Femur (tissue), 1 donor: ENCODE measurements at places on chromosomes 6 and 20.
A peak's percentile ranks its signal among the peaks of the same experiment; 100 is the strongest.

DNA sequence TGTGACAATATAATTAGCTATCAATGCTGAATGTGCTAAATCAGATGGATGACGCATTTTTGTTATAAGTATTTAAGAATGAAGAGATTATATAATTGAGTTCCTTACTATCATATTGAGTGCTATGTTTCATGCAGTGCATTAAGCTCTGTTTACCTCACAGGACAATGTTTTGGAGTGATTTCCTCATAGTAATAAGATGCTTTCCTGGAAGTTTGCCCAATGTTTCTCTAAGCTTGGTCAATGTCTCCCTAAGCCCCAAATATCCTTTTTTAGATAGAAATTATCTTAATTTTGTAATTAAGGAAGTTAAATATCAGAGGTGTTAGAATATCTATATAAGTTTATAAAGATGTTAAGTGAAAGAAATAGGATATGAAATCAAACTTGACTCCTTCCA is 489.6 kb downstream of the MMUT start:
- no peak for DNase-seq

- peak; percentile 95 for DNase-seq
Measured at GRCh38 chr6:27893059-27893835, 18.9 kb downstream of the OR2B2 start.

DNA sequence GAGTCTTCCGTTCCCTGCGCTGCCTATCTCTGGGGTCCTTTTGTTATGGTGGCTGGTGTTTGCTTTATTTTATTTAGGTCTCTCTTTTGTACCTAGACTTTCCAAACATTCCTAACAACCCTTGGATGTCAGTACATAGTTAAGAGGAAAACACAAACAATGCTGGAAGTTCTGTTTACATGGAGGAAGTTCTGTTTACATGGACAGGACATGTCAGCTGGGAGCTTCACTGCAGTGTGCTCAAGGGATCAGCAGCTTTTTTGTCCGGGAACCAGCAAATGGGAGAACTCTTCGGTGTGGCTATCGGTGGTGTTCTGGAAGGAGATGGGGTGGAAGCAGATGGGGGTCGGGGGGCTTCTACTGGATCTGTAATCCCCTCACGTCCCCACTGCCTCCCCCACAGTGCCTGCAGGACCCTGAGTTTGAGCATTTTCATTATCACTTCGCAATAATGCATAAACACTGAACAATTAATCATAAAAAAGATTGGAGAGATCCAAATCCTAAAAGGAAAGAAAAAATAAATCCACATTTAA is 2.7 kb downstream of the SERPINB6 start:
- DNase-seq: no peak

GRCh38 chr6:80460257-80460865 is 353.9 kb downstream of the BCKDHB start:
- DNase-seq: no peak

- DNase-seq: no peak
Measured at GRCh38 chr6:27076116-27076515, 171.4 kb upstream of the PRSS16 start.

DNA sequence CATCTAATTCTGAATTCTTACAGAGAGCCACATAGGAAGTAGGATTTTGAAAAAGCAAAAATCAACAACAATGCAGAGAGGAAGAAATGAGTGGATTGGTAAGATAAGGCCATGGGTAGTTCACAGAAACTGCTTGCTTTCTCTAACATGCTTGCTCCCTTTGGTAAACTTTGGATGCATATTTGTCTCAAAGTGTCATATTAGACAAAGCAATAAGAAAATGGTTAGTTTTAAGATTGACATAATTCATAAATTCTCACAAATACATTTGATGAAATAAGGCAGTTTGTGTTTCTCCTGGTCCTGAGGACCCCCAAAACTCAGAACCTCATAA is 31.7 kb downstream of the UTRN start:
- DNase-seq: no peak

- DNase-seq: no peak
Measured at GRCh38 chr6:108423982-108424705, 129.3 kb downstream of the AFG1L start.

GRCh38 chr20:26218301-26218700 is 521.6 kb upstream of the ZNF337 start:
- no peak for DNase-seq

GRCh38 chr6:56459030-56459805 is 183.5 kb downstream of the DST start:
- no peak for DNase-seq

DNA sequence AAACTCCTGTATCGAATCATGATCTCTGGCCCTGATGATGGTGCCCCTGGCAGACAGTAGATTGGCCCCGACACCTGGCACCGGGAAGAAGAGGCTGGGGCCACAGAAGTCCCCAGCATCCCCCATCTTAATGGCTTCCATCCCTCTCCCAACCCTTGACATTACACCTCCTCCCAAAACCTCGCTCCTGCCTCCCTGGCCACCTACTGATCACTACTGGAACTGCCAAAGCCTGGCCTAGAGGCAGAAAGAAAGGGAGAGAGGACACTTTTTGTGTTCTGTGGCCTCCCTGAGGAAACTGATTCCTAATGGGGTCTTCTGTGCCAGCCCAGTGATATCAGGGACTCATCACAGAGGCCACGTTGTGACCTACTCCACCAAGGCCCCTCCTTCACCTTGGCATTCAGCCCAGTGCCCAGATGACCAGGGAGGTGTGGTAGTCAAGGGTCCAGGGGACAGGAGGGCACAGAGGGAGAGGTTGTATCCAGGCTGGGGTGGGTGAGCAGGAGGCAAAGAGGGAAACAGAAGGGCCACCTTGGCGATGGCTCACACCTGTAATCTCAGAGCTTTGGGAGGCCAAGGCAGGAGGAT is 6.1 kb downstream of the C20orf173 start:
- no peak for DNase-seq

DNA sequence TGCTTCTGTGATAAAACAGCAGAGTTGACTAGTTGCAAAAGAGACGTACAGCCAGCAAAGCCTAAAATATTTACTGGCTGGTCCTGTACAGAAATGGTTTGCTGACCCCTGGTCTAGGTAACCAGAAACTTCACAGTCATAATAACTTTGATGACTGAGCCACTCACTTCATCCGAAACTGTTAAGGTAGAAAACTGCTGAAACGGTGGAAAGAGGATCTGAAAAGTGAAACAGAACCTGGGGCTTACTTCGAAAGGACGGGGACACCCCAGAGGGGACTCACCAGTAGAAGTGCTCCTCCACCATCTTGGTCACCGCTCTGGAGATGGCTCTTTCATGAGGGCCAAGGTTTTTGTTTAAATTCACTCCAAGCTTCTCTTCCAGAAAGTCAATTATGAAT is 16.4 kb downstream of the FAXC start:
- DNase-seq: no peak

DNA sequence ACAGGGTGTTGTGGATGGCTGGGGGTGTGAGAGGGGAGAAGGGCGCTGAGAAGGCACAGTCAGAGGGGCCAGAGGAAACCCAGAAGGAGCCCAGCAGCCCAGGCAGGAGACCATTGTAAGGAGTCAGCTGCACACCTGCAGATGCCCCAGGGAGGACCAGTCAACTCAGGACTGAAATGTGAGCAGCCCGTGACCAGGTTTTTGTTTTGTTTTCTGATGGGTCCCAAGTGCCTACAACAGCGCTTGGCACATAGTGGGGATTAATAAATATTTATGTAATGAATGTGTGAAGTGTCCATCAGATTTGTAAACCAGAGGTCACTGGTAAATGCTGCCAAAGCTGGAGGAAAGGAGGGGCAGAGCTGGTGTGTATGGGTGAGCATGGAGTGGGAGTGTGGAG is 30.2 kb downstream of the TRAM2 start:
- DNase-seq: no peak

DNA sequence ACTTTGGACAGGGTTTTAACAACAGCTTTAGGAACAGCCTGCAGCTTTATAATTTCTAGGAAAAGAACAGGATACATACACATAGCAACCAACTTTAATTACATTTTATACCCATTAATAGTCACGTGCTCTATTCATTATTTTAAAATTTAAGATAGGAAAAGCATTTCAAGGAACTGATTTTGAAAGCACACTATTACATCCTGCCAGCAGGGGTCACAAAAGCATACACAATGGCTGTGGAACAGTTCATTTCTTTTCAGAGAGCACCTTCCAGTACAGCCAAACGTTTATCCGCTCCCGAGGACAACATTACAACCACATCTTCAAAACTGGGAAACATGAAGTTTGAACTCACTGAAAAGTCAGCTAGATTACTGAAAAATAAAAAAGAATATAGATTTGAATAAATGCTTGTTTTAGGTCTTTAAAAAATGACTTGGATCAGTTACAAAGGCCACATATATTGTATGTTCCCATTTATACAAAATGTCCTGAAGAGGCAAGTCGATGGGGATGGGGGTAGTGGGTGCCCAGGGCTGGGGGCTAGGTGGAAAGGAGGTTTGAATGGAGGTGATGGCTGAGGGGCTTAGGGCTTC is 104.6 kb upstream of the EXOC2 start:
- peak; percentile 59 for DNase-seq

DNA sequence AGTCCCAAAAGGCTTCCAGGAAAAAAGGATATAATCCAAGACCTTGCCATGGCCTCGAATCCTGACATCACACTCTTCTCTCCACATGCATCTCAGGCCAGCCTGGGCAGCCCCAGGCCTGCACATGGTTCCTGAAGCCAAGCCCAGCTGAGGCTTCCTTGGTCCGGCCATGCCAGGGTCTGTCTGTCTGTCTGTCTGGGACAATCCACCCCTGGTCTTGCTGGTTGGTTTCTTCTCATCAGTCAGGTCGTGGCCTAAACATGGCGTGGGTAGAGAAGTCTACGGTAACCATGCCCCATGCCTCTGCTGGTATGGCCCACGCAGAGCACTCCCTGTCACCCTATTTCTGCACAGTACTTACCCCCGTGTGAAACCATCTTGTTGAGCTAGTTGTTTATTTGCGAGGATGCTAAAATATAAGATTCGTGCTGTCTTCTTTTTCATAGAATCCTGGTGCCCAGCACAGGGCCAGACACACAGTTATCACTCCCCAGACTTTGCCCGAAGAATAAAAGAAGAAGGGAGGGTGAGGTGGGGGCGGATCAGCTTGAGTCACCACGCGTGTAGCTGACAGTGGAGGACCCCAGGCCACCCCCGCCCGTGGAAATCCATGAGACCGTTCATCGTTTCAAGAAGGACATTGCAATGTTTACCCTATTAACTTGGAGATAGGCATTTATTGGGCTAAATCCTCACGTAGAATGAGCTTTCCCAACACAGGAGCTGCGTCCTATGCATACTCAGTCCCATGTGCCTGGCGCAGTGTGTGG is 107.2 kb downstream of the RNASET2 start:
- no peak for DNase-seq

GRCh38 chr6:15504581-15505350 is 158.1 kb downstream of the DTNBP1 start:
- peak; percentile 91 for DNase-seq

DNA sequence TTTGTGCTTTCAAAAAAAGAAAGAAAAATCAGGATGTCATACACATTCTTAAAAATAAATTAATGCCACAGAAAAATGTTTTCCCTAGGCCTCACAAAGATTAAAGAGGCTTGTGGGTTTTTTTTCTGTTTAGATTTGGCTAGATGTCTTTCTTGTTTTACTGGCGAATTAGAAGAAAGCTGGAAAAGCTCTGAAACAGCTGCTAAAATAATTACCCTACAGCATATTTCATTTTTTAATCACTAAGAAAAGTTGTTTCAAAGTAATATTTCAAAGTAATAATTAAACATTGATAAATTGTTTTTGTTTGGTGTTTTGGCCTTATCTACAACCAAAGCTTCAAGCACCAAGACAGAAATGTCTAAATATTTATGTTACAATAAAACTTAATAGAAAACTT is 3.7 kb upstream of the ENPP1 start:
- no peak for DNase-seq

DNA sequence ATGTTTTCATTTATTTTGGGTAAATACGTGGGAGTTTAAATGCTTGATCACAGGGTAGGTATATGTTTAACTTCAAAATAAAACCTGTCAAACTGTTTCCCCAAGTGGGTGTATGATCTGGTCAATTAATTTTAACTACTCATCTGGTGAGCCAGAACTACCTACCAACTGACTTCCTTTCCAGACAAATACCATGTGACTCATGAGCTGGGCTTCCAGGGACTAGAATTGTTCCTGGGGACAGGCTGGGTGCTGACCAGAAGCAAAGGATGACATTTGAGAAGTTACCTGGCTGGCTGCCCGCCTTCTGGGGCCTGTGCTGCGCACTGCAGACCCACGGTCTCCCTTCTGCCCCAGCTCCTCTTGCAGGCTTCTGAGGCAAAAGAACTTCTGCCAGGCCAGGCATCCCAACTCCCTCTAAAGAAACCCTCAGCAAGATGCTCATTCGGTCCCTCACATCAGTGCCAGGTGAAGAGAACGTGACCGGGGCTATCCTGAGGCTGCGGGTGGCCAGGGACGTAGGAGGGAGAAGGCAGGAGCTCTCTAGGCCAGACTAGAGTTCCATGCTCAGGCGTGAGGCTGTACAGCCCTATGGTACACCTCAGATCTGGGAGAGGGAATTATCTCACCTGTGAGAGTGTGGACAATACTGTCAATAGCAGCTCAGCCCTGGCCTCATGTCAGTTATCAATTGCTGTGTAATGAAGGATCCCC is 103.6 kb downstream of the JPH2 start:
- DNase-seq: peak; percentile 52

GRCh38 chr6:128595544-128595943 is 75.1 kb upstream of the PTPRK start:
- no peak for DNase-seq

DNA sequence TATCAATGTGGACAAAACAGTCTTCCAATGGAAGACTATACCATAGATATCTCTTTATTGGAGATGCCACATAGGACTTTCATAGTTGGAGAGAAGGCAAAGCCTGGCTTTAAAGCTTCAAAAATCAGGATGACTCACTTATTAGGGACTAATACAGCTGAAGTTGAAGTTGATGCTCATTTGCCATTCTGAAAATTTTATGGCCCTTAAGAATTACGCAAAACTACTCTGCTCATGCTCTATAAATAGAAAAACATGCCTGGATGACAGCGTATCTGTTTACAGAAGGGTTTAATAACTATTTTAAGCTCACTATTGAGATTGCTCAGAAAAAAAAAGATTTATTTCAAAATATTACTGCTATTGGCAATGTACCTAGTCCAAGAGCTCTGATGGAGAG is 155.5 kb upstream of the DST start:
- no peak for DNase-seq

- no peak for DNase-seq
Measured at GRCh38 chr6:167541544-167541943, 216.7 kb downstream of the TTLL2 start.

DNA sequence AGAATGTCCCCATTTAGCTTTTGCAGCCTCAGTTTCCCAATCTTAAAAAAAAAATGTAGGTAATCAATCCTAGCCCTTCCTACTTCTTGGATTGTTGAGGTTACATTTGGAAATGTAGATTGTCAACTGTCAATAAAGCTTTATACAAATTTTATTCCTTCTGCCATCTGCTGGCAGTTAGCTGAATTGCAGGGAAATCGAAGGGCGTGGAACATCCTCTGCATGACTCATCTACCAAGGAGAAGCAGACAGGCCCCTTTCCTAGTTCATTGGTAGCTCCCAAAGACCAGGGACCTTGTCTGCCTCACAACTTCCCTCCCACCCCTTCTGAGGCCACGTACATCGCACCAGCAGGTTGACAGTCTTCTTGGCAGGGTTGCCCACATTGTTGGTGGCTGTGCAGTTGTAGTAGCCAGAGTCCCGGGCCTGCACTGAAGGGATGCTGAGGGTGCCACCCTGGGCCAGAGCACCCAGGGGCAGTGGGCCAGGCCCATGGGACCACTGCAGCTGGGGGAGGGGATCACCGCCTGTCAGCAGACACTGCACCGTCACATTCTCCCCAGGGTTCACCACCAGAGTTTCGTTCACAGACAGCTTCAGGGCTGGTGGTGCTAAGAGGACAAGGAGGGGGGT is 43.6 kb downstream of the MDGA1 start:
- DNase-seq: no peak
